ENCODE measurements at places on chromosomes 16 and 17.

DNA sequence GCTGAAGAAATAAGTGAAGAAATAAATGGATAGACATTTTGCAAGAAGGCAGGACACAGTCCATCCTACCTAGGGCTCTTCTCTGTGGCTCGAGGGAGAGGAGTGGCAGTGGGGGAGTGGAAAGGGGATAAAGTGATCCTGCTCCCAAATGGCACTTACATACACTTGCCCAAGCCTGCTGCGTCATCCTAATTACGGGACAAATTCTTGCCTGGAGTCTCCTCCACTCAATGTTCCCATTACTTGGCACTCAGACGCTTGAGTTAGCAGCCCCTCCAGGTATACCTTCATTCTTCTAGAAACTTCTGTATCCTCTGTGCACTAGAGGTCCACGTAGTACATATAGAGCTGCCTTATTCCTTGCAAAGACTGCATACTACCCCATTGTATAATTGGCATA lies 15.7 kb upstream of the MAP3K14 start:
- DNase-seq, result no peak

- no peak for DNase-seq
These were observed 46.3 kb downstream of the MRC2 start for GRCh38 chr17:62673614-62674362.

DNA sequence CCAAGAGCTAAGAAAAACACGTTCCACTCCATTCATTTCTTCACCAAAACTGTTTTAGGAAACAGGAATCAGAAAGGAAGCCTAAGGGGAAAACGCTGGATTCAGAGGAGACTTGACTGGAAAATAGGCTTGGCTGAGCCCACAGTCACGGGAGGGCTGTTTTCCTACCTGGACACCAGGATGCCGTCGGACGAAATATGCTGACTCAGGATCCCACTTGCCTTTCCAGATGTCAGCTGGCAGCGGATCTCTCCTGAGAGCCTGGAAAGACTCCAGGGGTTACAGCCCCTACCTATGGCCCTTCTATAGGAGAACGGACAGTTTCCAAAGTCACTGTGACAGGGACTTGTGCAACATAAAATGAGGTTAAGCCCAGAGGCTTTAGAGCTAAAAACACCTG lies 245.1 kb downstream of the C16orf95 start:
- no peak for DNase-seq

- no peak for DNase-seq
These were observed 2.6 kb upstream of the TSPOAP1 start for GRCh38 chr17:58330997-58331814.

GRCh38 chr16:69469807-69470561 lies 45.6 kb downstream of the CYB5B start:
- no peak for DNase-seq

GRCh38 chr17:74713171-74713755 lies 540 bp upstream of the CD300LF start:
- DNase-seq, result no peak

GRCh38 chr17:48539177-48539576 lies 5.7 kb downstream of the HOXB2 start:
- peak; percentile 59 for DNase-seq

DNA sequence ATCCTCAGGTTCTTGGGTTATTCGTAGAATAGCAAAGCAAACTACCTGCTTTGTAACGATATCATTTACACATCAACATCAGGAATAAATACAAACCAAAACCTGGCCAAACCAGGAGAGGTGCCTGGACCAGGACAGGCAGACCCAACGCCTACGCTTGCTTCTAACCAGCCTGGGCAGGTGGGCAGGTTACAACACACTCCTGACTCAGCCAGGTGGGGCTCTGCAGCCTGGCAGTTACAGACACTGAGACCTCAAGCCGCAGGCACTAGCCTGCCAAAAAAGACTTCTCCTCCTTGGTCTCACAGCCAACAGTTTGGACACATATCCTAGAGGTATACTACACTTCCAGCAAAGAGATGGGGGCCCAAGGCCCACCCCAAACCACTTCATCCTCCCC lies 14.0 kb downstream of the ANKRD11 start:
- no peak for DNase-seq

GRCh38 chr17:38753071-38753506 lies 548 bp downstream of the PSMB3 start:
- DNase-seq, result no peak

GRCh38 chr17:37389160-37389559 lies 13.4 kb downstream of the C17orf78 start:
- no peak for DNase-seq

DNA sequence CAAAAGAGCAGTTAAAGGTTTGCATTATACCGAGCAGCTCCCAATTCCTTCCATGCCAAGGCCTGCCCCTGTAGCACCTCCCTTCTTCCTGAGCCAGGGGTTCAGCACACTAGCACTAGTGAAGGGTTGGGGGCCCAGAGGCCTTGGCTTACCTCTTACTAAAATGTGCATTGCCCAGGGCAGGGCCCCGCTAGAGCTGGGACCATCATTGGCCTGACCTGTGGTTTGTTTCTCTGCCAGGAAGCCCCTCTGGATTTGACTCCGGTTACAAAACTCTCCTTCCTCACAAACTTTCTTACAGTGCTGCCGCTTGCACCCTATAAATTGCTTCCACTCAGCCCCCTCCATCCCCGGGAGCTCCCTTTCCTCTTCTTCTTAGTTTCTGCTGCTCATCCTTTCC lies 33.8 kb downstream of the MPRIP start:
- no peak for DNase-seq

Data from lung microvascular endothelial cell (primary cell).